Stromal cell of bone marrow (primary cell): ENCODE measurements at places on chromosomes 11 and 22.

- no peak for DNase-seq
Measured at GRCh38 chr11:96293598-96294021, 49.4 kb downstream of the MAML2 start.

DNA sequence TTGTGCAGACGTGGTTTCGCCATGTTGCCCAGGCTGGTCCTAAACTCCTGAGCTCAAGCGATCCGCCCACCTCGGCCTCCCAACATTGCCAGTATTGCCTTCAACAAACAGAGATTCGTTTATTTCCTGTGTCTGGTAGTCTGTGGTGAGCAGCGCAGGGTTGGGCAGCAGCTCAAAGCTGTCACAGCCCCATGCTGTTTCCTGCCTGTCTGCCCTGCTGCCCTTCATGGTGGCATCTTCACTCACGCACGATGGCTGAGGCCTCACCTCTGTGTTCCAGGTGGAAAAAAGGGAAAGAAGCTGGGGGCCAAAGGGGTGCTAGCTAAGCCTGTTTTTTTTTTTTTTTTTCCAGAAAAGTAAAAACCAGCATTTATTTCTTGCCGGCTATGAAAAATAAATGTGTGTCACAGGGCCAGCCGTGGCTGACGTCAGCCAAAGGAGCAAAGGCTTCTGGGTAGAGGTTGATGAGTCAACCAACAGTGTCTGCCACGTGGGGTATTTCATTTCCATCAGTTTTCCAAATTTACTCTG is 28.8 kb downstream of the TBC1D22A start:
- peak; percentile 79 for DNase-seq

DNA sequence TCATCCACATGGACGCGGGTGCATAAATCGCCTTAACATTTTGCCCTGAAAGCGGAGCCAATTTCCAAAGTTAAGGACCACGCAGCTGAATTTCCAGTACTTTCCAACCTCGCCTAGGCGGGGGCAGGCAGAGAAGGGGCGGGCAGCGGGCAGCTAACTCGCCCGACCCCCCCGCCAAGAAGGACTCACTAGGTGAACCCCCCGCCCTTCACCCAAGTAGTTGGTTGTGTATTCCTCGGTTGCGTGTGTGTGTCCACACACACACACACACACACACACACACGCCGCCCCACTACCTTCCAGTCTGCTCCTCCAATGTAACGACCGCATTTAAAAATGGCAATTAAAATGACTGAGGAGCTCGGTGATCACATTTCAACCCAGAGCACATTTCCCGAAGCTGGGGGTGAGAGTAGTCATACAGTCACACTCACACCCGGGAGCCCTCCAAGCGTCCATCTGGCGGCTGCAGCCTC is 1.4 kb downstream of the TENM4 start:
- DNase-seq: no peak

DNA sequence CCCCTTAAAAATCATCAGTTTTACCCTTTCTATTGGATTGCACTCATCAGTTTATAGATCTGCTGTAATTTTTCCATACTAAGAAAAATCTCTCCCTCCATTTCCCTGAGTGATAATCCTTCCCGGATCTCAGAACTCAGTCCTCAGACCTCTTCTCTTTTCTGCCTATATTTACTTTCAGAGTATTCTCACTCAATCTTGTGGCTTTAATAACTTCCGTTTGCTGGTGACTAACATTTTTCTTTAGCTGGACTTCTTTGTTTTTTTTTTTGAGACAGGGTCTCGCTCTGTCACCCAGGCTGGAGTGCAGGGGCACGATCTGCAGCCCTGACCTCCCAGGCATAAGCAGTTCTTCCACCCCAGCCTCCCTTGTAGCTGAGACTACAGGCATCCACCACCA is 10.4 kb downstream of the ATXN10 start:
- no peak for DNase-seq

DNA sequence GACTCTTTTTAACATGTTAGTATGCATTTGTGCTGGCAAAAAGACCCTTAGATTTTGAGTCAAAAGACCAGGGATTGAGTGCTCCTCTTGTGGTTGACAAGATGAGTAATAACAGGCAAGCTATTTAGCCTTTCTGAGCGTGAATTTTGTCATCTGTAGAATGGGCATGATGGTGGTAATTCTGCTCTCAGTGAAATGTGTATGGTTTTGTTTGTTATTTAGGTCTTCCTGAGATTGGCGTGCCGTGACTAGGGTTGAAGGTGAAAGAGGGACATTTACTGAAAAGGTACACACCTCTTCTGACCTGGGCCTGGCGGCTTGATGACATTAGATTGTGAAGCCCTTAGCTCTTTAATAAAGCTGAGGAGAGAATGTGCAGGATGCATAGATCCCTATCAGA is 8.4 kb upstream of the CEP295 start:
- no peak for DNase-seq

DNA sequence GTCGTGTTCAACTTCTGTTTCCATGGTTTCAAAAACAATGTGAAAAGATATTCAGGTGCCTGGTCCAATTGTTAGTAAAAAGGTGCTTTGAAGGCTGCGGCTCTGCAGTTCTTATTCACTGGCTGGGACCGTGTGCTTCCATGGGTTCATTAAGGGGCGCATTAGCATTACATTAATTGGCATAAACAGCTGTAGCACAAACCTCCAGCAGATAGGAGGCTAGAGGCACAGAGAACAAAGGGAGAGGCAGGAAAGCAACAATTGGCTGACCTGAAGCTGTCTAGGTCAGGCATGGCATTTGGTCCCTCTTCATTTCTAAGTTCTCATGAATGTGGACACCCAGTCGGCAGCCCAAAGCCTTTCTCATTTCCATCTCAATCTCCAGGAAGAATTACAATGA is 16.6 kb downstream of the PAK1 start:
- DNase-seq: no peak

DNA sequence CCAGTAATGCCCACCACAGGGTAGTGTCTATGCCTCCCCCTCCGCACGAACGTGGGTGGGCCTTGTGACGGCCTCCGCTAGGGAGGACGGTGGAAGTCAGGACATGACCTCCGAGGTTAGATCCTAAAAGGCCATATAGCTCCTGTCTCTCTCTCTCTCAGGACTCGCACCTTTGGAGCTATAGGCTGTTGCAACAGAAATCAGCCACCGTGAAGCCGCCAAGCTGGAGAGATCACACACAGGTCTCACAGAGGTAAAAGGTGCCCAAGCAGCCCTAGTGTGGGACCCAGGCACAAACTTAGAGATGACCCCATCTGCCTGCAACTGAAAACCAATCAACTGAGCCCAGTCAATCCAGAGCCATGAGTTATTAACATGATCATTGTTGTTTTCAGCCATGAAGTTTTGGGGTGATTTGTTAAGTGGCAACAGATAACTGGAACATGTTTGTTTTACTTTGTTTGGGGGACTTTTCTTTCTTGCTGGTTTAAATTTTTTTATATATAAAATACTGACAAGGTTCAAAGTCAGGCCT is 7.4 kb upstream of the NAP1L4 start:
- DNase-seq: no peak

DNA sequence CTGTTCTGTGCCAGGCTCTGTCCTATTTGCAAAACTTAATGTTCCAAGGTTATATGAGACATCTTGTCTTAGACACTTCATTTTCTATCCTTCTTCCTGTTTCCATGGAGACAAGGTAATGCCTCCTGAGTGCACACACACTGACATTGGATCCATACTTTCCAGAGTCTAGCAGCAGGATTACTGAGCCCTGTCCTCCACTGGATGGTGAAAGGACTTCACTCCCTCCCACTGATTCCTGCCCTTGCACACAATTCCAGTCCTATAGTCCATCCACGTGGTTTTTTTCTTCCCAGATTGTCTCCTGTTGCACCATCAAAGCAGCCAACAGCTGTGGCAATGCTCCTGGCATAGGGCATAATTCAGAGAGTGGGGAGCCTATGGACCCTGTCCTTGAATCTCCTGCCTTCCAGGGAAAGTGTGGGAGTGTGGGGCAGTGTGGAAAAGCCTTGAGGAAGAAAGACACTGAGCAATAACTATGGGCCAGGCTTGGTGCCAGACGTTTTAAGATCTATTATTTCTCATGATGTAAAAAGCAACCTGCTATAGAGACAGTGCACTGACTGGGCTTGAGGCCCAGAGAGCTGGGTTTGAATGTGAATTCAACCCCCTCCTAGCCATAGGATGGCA is 31.3 kb downstream of the SERPINH1 start:
- no peak for DNase-seq

GRCh38 chr11:13249992-13250391 is 27.6 kb upstream of the BMAL1 start:
- no peak for DNase-seq

- no peak for DNase-seq
Measured at GRCh38 chr11:41982276-41982675, 522.8 kb upstream of the LRRC4C start.

GRCh38 chr22:35872451-35872850 is 154.8 kb downstream of the APOL5 start:
- no peak for DNase-seq

DNA sequence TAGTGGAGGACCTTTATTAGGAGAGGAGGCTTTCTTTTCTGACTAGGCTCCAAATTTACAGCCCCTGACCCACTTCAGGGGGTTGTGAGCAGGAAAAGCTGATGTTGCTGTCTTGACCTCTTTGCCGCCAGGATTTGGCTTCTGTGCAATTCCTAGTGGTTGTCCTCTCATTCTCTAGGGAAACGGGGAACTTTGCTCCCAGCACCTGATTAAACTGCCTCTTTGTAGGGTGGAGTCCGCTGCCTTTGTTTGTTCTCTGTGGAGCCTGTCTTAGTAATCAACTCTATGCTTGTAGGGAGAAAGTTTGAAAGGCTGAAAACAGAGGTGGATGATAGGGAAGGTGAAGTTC is 16.3 kb downstream of the CTNND1 start:
- no peak for DNase-seq

- no peak for DNase-seq
Measured at GRCh38 chr11:84061726-84062125, 775.6 kb upstream of the CCDC90B start.

- no peak for DNase-seq
Measured at GRCh38 chr11:2729841-2730240, 30.0 kb upstream of the KCNQ1OT1 start.

DNA sequence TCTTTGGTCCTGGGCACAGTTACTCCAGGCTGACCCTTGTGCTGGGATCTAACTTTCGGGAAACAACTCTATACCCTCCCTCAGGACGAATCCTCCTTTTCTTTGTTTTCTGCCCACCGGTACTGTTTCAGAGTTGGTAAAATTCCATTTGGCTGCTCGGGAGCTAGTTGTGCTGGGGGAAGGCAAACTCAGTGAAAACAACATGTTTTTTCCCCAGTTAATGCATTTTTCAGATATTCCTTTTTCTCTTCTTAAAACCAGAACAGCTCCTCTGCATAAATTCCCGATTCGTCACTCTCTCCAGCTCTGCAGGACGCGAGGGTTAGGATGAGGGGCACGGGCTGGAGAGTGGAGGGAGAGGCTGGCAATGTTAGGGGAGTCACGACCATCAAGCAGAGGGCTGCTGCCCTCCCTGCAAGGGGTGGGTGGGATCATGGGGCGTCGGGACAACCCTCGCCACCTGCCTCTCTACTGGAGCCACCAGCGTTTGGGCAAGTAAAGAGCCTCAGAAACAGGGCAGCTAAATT is 31.3 kb downstream of the LRRC10B start:
- DNase-seq: no peak

DNA sequence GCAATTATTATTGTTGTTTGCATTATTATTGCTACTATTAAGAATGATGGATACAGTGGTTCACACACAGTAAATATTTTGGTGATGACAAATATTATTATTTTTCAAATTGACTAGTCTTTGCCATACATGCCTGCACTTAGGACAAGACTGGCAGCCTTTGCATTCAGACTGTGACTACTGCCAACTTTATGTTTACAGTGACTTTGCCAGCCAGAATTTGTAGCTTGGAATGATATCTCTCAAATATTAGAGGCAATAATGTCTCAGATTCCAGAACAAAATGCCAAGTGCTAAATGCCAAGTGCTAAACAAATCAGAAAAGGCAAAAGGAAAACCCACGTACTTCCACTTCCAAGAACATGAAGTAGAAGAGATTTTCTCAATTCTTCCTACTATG is 823.1 kb downstream of the DLG2 start:
- DNase-seq: no peak

- DNase-seq: no peak
Measured at GRCh38 chr11:83694191-83694910, 408.2 kb upstream of the CCDC90B start.

- no peak for DNase-seq
Measured at GRCh38 chr11:118417801-118418200, 16.4 kb downstream of the ATP5MG start.

DNA sequence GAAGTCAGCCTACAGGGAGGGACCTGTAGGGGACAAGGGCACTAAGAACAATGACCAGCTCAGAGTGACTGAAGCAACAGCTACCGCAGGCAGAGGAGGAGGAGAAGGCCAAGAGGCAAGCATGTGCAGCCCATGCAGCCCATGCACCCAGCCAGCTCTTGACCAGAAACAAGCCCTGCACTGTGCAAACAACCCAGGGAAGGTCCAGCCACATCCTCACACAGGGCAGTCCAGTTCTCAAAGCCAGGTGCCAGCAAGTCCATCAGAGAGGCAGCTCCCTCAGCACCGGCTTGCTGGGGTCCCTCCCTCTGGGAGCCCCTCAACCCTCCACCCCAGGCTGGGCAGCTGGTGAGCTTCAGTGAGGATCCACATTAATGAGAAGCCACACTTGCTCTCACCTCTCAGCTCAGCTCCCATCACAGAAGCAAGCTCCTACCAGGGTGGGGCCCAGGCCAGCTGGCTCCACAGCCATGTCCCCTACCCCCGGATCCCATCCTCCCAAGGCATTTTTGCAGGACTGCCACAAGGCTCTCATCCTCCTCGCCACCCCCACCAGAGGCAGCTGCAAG is 7.1 kb downstream of the DGCR2 start:
- DNase-seq: no peak

GRCh38 chr22:43567691-43568324 is 156.0 kb downstream of the MPPED1 start:
- DNase-seq: no peak

- DNase-seq: no peak
Measured at GRCh38 chr11:4830346-4830745, 9.2 kb downstream of the OR51F2 start.

GRCh38 chr11:124519850-124520549 is 23.5 kb downstream of the OR8B12 start:
- DNase-seq: no peak

DNA sequence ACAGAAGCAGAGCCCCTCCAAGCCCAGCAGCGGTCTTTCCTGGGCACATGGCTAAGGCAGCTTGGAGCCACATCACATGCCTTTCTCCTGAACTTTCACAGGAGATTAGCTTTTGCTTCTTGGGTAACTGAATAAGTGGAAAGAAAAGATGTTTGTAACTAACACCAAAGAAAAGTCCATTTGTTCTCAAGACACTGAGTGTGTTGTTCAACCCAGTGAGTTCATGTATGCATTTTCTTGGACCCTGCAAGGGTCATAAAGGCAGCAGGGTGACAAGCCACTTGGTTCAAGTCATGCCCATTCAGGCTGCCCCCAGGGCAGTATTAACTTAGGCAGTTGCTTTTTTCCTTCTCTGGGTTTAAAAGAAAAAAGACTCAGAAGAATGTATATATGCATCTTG is 203.4 kb downstream of the FAM76B start:
- DNase-seq: no peak
